Left forelimb (tissue), 1 donor: ENCODE measurements at places on chromosomes 7 and 10.

DNA sequence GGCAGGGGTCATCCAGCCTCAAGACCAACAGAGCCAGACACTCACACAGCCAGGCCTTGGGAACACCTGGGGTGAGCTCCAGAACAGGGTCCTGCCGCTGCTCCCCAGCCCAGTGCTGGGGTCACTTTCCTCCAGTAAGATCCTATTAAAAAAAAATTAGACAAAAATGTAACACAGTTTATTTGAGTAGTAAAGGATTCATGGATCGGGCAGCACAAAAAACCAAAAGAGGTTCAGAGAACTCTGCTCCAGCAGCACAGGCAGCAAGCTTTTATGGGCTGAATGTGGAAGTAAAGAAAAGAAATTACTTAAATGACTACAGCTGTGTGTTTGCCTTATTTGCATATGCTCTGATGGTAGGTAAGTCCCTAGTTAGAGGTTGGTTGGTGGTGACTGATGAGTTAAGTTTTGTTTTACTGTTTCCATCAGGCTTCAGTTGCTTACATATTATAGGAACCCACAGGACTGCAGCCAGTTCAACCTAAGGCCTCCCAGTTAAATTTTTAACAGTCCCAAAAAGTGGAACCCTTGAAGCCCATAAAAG lies 80.5 kb upstream of the FGFR2 start:
- DNase-seq: no peak

GRCh38 chr10:71268247-71268691 lies 50.8 kb upstream of the SLC29A3 start:
- no peak for DNase-seq

DNA sequence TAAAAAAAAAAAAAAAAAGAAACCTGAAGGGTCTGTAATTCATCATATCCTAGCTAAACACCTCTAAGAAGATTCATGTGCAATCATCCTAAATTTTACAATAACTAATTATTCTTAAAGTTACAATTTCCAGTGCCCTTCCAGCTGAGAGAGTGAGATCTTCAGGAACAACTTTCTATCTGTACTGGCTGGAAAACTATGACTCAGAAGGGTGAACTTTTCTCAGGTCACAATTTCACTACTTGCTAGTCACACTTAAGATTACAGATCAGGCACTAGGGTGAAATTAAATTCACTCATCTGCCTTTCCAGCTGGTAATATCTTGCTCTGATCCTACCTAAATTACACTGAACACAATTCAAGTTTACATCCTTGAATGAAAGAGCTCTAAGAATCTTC lies 158.8 kb downstream of the ANK3 start:
- no peak for DNase-seq

- no peak for DNase-seq
Observed at GRCh38 chr7:2063563-2064260, 169.0 kb downstream of the MAD1L1 start.

DNA sequence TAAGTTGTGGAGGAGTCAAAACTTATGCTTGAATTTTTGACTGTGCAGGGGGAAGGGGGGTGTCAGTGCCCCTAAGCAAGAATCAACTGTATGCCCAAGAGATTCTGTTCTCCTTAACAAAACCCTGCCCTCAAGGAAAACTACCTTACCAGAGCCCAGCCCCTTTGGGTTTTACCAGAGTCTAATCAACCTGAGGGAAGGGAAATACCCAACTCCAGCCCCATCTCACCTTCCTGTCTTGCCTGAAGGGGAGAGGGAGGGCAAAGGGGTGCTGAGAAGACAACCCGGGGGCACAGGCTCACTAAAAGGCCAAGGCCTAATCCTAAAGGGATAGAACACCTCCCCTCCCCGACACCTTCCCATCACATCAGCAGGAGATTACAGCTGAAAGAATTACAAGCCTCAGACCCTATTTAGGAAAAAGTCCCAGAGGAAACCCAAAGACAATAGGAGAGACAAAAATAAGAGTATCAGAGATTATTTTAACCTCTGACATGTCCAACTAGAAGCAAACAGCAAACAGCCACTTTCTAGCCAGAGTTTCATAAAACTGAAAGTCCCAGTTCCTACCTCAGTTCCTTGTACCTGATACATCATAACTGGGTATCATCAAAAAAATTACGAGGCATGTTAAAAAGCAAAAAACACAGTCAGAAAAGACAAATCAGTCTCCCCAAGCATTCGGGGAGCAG lies 26.8 kb upstream of the C7orf33 start:
- DNase-seq: no peak

DNA sequence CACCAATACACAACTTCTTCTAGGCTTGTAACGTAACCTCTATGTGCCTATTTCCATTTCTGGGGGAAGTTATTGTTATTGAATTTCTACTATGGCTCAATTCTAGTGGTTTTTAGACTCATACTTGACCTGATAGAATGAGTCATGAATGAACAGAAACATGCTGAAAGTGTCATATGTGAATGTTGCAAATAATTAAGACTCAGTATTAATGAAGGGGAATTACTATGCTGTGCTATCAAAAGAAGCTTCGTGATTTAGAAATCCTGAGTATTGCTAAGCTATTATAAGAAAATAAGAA lies 135.1 kb upstream of the ZWINT start:
- no peak for DNase-seq

- DNase-seq: no peak
Observed at GRCh38 chr10:3036155-3037021, 31.0 kb upstream of the PFKP start.

DNA sequence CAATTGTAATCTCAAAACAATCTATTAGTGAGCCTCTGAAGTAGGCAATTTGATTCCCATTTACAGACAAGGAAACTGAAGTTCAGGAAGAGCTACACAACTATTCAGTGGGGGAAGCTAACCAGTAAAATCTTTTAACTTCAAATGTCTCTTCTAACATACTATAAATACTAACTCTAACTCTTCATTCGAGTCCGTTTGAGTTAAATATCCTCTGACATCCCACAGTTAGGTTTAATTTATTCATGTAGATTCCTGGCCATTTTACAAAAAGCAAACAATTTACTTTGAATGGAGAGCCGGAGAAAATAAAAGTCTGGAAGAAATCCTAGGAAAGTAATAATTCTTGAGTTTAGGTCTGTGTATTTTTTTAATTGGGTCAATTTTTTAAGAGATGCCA lies 64.7 kb downstream of the HYCC1 start:
- no peak for DNase-seq

DNA sequence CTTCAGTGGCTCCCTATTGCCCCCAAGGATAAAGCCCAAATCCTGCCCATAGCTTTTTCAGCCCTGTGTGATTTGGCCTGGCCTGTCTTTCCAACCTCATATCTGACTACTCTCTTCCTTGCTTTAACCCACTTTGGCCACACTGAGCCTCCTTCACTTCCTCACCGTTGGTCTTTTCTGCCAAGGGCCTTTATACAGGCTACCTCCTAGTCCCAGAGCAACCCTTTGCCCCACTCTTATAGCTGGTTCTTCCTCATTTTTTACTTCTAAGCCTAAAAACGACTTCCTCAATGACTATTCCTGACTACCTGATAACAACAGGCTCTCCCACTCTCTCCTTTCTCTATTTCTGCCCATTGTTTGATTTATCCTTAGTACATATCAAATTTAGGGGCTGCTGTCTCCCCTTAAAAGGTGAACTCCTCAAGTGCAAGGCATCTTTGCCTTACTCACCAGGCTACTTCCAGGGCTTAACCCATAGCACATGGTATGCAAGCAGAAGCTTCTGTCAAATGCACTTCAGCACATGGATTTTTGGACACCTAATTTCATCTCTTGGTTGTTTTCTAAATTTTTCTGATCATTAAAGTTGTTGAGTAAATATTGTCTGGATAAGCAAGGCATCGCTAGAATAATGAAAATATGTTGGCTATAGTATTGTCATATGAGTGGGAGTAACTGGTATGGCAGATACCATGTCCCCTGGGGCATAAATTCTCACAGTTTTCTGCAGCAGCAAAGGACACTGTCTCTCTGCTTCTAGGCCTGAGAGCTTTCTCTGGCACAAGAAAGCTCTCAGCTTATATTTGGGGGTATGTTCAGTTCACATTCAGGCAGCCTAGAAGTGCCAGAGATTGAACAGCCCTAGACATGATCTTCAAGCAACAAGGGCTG lies 201.5 kb upstream of the GPR26 start:
- DNase-seq: no peak

GRCh38 chr7:25854608-25855497 lies 297.1 kb upstream of the NFE2L3 start:
- DNase-seq: peak; percentile 82

GRCh38 chr10:47340608-47341170 lies 7.5 kb upstream of the RBP3 start:
- DNase-seq: peak; percentile 66

DNA sequence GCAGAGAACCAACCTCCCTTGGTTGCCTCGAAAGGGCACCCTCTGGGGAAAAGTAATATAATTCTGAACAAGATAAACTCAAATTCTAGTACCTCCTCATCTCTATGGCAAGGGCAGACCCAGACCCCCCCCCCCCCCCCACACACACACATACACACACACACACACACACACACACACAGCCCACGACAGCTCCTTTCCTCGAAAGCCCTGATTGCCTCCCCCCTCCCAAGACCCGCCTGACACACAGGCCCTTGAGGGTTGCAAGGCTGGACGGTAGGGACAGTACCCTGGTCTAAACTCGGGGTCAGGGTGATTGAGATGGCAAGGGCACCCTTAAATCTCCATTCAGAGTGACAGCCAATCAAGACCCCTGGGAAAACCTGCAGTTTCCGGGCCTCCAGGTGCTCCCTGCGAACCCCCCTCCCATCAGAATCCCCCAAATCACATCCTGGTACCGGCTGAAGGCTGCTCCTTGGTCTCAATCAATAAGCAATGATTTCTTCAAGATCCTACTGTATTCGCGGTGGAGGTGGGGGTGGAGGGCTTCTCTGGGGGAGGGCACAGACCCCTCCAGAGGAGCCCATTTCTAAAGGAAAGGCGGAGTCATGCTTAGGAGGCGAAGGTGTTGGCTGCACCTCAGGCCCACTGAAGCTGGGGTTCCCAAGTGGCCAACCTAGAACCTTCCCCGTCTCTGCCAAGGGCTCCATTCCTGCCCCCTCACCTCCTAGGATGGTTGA lies 100.7 kb downstream of the HIP1 start:
- no peak for DNase-seq

GRCh38 chr10:73644015-73644743 lies 2.9 kb upstream of the MYOZ1 start:
- no peak for DNase-seq

DNA sequence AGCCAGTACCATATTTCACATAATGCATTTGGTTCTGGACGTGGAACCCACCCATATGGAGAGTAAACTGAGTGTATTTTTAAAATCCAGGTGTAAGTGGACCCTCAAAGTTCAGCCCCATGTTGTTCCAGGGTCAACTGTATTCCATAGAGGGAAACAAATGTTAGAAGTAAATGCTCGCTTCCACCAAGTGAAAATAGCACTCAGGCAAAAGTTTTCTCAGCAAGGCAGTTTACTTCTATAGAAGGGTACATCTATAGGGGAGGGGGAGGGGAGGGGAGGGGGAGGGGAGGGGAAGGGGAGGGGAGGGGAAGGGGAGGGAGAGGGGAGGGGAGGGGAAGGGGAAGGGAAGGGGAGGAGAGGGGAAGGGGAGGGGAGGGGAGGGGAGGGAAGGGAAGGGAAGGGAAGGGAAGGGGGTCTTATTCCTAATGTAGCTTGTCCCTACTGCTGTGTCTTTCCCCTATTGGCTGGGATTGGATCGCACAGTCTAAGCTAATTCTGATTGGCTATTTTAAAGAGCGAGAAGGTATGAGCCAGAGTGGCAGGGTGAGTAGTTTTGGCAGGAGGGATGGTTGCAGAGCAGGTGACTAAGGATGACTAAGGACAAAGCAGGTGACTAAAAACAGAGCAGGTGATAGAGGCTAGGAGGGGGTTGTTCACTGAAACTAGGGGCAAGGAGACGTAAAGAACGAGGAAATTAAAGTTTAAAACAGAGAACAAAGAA lies 29.1 kb downstream of the GARIN1A start:
- no peak for DNase-seq

- no peak for DNase-seq
Observed at GRCh38 chr7:16846601-16847165, 35.1 kb downstream of the AGR3 start.

- no peak for DNase-seq
Observed at GRCh38 chr7:37438906-37439652, 9.6 kb downstream of the ELMO1 start.

GRCh38 chr7:71633551-71634008 lies 501.6 kb downstream of the GALNT17 start:
- DNase-seq: no peak

DNA sequence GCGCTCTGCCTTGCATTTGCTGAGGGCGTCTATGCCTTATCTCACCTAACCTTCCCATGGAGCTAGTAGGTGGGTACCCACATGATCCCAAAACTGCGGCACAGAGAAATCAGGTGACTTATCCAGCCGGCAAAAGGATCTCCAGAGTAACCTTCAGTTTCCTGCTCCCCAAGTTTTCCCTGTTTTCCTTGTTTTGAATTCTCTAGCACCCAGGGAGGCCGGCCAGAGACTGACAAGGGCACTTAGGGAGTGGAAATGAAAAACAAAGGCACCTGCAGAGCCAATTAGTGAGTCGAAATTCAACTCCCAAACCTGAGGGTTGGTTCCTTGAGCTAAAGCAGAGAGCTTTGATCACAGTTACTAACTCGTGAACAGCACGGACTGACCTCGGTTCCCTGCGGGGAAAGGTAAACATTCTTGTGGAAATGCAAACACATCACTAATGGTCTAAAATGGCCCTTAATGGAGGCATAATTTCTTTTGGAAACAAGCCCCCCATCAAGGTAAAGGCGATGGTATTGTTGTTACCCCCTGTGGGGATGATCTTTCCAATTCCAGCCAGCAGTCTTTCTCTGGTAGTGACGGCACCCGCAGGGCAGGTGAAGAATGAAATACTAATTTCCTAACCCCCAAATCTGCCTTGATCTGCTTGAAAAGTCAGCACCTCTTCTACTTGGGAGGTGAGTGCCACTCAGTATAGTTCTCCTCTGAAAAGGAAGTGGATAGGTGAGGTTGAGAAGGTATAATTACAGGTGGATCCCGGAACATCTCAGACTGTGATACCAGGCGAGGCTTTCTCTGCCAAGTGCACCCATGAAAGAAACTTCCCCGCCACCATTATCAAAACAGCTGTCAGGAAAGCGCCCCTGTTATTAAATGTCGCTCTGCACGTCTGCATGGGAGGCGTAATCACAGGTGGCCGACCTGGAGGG lies 365.6 kb upstream of the AUTS2 start:
- DNase-seq: no peak

DNA sequence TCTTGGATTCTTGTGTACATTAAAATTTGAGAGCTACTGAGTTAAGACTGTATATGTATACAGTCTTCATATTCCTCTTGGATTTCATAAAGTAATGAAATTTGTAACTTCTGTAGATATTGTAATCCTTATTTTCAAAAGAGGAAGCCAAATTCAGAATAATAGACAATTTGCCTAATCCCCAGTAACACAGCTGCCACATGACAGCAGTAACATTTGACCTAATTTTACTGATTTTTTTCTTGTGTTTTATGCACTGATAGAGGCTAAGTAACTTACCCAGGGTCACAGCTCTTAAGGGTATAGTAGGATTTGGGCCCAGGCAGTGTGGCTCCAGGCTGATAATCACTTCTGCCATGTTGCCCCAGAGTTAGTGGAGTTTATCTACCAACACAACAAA lies 40.4 kb upstream of the IL6 start:
- no peak for DNase-seq

- DNase-seq: no peak
Observed at GRCh38 chr7:102122026-102122425, 164.6 kb upstream of the SH2B2 start.
